NCI-H1436 (cell line): ENCODE measurements at places on chromosomes 5 and 9.

- no peak for DNase-seq
Observed at GRCh38 chr9:75451045-75451444, 362.7 kb downstream of the OSTF1 start.

GRCh38 chr9:137311986-137312851 lies 10.1 kb upstream of the NRARP start:
- no peak for DNase-seq

- DNase-seq = no peak
Observed at GRCh38 chr9:130078547-130078946, 24.8 kb downstream of the GPR107 start.

- no peak for DNase-seq
Observed at GRCh38 chr5:171904886-171905285, 101.6 kb downstream of the FBXW11 start.

DNA sequence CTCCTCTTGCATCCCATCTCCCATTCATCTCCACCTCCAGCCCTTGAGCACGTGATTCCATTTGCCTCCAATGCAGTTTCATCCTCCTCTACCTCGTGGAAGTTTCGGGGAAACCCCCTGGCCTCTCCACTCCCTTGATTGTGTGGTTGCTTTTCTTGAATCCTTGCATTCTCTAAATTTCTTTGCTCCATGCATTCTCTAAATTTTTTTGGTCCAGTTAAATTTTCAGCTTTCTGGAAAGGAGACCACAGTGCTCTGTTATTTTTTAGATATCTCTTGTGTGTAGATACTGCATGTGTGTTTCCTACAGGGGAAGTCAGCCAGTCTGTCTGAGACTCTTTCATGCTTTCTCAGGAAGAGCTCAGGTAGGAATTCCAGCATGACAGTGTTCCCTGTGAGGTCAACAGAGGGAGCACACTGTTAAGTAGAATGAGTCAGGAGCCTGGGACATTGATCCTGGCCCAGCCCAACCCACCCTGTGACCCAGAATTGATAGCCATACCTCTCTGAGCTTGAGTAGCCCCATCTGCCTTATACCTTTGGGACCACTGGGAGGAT lies 52.8 kb downstream of the AMBP start:
- no peak for DNase-seq

- no peak for DNase-seq
Observed at GRCh38 chr5:151578326-151579025, 12.7 kb downstream of the FAT2 start.

DNA sequence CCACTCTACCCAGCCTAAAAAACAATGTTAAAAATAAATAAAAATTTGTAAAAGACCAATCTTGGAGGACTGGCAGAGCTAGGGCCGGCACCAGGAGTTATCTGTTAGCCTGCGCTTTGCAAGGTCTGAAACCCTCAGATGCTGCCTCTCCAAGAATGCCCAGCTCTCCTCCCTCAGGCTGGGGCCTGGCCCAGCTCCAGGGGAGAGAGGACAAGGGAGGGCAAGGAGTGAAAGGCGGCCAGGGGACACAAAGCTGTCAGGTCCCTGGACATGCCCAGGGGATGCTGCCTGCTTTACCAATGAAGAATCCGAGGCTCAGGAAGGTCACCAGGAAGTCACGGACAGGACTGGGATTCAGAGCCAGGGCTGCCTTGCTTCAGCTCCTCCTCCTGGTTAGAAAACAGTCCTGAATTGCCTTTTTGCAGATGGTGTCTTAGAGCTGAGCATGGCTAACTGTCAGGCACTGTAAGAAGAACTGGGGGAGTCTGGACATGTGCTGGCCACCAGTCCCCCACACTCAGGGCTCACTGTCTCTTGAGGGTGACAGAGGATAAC lies 5.5 kb upstream of the N4BP3 start:
- DNase-seq = no peak

GRCh38 chr9:8880060-8880459 lies 1080.5 kb upstream of the DMAC1 start:
- peak; percentile 24 for DNase-seq

DNA sequence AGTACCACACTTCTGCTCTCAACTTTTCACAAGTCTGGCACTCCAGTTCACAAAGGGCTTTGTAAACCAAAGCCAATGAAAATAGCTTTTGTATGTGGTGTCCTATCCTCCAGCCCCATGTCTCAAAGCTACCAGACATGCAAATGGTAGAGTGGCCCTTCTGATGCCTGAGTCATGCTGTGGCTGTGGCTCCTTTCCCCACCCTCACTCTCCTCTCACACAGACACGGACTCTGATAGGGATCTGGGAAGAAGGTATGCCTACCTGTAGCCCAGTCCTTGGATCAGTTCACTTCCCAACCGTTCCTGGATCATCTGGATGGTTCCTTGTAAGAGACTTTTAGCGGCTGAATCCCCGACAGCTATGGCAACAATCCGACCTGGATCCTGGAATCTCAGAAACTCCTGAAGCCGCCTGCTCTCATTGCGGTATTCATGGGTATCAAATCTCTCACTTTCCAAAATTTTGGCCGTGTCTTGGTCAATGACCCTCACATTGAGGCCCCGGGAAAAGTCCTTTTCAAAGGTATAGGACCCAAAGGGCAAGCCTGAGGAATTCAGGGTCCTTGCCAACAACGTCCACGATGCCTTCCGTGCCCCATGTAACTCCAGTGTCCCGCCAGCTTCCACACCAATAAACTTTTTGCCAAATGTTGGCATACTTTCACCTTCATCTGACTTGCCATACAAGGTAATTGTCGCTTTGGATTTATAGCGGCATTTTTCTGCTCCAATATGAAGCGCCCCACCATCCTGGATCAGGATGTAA lies 23.4 kb downstream of the CEMIP2 start:
- no peak for DNase-seq

DNA sequence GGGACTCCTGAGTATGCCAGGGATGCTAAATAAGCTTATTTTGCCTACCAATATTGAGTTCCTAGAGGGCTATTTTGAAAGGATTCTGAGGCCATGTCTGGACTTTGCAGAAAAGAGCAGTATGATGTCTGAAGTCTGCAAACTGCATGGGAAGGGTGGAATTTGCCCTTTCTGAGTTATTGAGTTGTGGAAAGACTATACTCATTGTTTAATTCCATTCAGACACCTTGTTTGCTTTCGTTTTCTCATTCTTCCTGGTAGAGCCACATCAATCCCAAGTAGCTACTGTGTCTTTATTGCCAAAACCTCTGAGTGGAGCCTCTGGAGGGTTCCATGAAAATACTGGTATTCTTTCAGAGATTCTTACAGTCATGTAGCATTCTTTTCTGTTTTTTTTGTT lies 50.9 kb upstream of the PPP1R2B start:
- no peak for DNase-seq

DNA sequence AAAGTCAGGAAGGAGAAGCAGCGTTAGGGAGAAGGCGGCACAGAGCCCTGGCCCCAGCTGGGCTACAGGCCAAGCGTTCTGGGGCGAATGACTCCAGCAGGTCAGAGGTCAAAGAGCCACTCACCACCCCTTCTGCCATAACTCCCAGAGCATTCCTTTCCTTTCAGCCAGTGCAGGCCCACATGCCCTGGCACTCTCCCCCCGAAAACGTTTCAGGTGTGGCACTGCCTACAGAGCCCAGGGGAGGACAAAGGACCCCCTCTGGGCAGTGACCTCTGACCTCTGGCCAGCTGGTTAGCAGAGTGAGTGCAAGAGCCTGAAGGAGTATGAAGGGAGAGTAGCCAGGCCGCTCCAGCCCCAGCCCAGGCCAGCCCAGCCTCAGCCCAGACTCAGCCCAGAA lies 4.9 kb downstream of the ABCA2 start:
- DNase-seq = no peak

DNA sequence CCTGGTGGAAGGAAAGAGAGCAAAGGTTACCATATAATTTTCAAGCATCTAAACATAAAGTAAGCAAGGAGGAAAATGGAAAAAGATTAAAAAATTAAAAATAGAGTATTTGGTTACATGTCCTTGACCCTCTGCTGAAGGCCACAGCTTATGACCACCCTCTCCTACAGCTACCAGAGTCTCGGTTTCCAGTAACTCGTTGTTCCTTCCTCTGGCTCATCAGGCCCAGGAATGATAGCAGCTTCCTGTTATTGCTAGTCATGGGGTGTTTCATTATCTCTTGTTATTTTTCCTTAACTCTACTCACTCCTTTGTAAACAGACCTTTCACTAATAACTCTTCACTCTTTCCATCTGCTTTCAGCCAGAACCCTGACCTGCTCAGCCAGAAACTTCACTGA lies 102.2 kb downstream of the YTHDC2 start:
- DNase-seq = no peak

GRCh38 chr5:172792701-172793570 lies 21.9 kb upstream of the DUSP1 start:
- DNase-seq = no peak

- DNase-seq = no peak
Observed at GRCh38 chr5:157516626-157517325, 56.8 kb downstream of the NIPAL4 start.

DNA sequence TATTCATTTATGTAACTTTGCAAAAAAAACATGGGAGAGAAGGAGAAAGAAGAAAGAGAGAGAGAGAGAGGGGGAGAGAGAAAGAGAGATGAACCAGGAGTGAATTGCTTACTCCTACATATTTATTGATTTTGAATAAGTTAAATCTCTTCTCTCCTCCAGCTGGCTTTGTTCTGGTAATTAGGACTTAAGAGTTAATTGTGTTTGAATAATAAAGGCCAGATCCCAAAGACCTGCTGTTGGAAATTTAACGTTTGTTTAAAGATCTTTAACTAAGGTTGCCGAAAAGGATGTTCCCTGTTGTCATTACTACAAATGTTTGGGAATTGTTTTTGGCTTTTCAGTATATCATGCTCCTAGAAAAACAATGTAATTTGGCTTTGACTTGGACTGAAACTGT lies 473.0 kb downstream of the TUSC1 start:
- DNase-seq = no peak

- DNase-seq = no peak
Observed at GRCh38 chr5:15585128-15585527, 85.1 kb downstream of the FBXL7 start.

GRCh38 chr9:104860263-104860662 lies 67.7 kb downstream of the ABCA1 start:
- DNase-seq = no peak

DNA sequence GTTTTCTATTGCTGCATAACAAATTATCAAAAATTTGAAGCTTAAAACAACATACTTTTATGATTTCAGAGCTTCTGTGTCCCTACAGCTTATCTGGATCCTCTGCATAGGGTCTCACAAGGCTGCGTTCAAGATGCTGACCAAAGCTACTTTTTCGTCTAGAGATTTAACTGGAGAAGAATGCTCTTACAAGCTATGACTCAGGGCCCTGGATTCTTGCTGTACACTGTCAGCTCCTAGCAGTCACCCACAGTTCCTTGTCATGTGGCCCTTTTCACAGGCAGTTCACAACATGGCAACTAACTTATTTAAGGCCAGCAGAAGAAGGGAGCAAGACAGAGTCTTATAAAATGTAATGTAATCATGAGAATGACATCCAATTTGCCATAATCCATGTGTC lies 70.8 kb upstream of the FAM174A start:
- no peak for DNase-seq

- DNase-seq = no peak
Observed at GRCh38 chr9:136618580-136619547, 43.9 kb upstream of the EGFL7 start.
